ENCODE measurements at places on chromosomes 16 and 17.

DNA sequence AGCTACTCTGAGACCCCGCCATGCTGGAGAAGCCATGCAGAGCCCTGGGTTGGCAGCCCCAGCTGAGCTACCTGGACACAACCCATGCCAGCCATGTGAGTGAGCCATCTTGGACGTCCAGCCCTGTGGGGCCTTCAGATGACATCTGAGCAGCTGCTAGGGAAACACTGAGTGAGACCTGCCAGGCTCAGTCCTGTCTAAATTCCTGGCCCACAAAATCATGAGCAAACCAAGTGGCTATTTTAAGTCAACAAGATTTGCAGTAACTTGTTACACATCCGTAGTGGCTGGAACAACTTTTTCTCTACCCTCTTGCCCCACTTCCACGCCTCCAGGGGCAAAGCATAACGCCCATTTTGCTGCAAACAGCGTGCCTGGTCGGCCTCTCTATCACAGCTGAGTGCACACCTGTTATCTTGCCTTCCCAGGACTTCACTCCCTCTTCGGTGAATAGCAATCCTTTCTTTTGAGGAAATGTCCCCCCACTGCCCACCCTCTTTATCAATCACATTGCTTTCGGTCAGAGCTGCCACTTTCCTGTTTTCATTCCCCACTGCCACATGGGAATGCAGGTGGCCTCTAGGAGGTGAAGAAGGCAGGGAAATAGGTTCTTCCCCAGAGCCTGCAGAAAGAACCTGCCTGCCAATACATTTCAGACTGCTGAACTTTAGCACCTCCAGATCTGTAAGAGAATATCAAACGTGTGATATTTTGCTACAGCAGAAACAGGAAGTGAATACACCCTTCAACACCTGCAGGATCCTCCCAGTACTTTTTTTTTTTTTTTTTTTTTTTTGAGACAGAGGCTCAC lies 7.4 kb upstream of the SCIMP start:
- peak; percentile 30 for DNase-seq

DNA sequence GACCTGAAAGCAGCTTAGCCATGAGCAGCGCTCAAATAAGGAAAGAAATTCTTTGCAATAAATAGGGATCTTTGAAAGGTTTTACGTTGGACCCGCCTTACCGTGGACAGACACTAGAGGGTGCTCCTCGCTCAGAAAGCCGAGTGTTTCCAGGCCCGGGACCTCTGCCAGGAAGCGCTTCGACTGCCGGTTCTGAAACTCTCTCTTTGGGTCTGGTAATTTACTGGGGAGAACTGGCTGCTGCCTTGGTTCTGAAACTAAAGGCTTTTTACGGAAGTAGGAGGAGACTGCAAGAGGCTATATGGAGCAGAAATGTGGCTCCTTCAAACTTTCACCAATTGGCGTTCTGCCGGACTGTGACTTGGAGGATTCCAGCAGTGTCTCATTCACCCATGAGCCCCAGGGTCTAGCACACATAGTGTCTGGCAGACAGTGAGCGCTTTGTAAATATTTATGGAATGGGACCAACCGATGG lies 45.6 kb upstream of the HOXB9 start:
- peak; percentile 82 for DNase-seq

- no peak for DNase-seq
These were observed 129.3 kb upstream of the AXIN2 start for GRCh38 chr17:65690626-65691310.

DNA sequence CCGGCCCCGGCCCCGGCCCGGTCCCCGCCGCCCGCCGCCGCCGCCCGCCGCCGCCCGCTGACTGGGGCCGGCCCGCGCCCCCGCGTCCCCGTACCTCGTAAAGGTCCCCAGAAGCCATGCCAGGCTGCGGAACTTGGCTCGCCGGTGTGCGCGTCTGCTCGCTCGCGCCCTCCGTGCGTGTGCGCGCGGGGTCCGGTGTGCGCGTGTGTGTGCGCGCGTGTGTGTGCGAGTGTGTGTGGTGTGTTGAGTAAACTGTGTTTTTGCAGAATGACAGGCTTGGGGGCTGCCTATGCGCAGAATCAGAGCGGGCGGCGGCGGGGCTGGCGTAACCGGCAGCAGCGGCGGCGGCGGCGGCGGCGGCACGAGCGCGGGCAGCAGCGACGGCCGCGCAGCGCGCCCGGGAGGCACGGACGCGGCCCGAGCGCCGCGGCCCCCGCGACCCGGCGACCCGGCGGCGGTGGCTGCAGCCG lies 307 bp downstream of the CDYL2 start:
- DNase-seq, result peak; percentile 74

All from activated T-cell treated with anti-CD3 and anti-CD28 coated beads, Interleukin-2, amount 50 U/mL, for 48 hours (primary cell).